ENCODE measurements at places on chromosomes 11 and 22. TPM values are rescaled to one million over a fixed set of nuclear protein-coding genes. Genes with fewer than 3 reads are reported as not detected.
A peak's percentile ranks its signal among the peaks of the same experiment; 100 is the strongest.

KCNJ11 gene
- not detected for total RNA-seq

DNA sequence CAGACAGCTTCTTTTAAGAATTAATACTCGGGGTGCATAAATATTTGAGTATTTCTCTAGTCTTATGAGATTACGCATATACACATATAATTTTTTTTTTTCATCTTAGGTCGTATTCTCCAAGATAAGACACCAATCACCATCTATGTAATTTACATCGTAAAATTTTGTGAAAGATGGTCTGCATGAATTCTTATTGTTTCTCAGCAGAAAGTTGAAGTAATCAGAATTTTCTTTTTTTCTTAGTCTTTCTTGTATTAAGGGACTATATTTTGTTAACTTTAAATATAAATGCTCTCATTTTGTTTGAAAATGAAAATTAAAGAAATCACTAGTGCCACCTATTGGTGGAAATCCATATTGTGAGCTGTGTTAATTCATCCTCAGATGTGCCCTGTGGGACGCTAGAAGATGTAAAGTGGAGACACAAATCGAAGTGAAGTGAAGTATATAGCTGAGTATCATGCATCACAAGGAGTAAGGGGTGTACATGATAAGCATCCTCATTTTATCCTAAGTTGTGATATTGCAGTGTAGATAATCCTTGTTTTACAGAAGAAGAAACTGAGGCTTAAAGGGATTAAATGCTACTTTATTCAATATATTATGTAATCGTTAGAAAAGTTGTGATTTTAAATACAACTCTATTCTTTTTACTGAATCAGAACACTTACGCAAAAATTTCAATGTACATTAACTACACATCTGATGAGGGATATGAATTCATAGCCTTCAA is 2084.3 kb downstream of the LRRC4C start:
- no peak overlapping the region for H3K4me3 ChIP-seq
- DNase-seq, result no peak
- H3K36me3 ChIP-seq, result no peaks in the 10 kb centered on the region
- no peaks in the 10 kb centered on the region for H3K4me1 ChIP-seq

DNA sequence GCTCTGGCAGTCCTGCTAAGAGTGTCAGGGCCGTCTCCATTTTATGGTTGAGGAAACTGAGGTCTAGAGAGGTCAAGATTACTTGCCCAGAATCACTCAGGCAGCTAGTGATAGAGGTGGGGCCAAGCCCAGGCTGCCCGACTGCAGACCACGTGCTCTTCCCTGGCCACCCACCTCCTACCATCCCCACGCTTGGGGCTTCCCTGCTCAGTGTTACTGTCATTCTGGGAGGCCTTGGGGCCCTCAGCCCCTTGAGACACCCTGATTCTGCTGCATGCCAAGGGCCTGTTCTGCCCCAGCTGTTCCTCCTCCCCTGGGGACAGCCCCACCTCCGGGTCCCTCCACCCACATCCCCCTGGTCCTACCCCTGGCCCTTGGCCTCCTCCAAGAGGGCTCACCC is 17.2 kb upstream of the TAB1 start:
- no peak overlapping the region for H3K27ac ChIP-seq
- H3K36me3 ChIP-seq, result no peaks in the 10 kb centered on the region
- H3K27me3 ChIP-seq, result peaks cover 3% of the 10 kb centered on the region
- H3K4me1 ChIP-seq, result no peaks in the 10 kb centered on the region
- peak; percentile 75 for DNase-seq
- H3K4me3 ChIP-seq, result no peak overlapping the region

DNA sequence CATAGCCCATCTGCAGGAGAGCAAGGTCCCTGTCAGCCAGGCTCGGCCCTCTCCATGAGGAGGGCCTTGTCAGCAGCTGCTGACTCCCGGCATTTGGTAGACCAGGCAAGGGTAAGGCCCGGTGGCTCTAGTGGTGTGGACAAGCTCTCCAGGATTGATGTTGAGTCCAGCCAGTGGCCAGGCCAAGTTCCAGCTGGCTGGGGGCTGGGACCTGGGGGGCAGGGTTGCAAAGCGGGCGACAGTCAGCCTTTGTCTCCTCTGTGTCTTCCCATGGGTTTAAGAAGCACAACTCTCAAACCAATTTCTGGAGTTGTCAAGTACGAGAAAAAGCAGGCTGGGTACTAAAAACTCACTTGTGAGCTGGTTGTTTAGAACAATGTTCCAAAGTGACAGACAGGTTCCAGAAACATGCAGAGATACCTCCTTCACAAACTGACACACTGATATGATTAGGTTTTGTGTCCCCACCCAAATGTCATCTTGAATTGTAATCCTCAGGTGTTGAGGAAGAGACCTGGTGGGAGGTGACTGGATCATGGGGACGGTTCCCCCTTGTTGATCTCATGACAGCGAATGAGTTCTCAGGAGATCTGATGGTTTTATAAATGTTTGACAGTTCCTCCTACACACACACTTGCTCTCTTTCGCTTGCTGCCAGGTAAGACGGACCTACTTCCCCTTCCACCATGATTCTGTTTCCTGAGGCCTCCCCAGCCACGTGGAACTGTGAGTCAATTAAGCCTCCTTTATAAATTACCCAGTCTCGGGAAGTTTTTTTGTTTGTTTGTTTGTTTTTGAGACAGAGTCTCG is 52.3 kb upstream of the SERPIND1 start:
- peaks cover 5% of the 10 kb centered on the region for H3K4me1 ChIP-seq
- no peak overlapping the region for H3K4me3 ChIP-seq
- no peaks in the 10 kb centered on the region for H3K36me3 ChIP-seq
- H3K27ac ChIP-seq, result no peak overlapping the region

TRPM5 gene
- under 0.01 TPM for total RNA-seq

LGR4 gene
- 56.1 TPM for total RNA-seq

ZPR1 gene
- total RNA-seq, result 27.1 TPM

- DNase-seq, result peak; percentile 98
- H3K36me3 ChIP-seq, result no peaks in the 10 kb centered on the region
- peak within 1 kb of the TSS; percentile 89 for H3K4me3 ChIP-seq
- no peak within 1 kb of the TSS for H3K27ac ChIP-seq
Observed at GRCh38 chr22:50562523-50563412, at the start of gene SYCE3. Gene SYCE3, minus strand, starts transcription at chr22:50562919. Its CDS starts 6,514 bp downstream, at chr22:50556405.

DNA sequence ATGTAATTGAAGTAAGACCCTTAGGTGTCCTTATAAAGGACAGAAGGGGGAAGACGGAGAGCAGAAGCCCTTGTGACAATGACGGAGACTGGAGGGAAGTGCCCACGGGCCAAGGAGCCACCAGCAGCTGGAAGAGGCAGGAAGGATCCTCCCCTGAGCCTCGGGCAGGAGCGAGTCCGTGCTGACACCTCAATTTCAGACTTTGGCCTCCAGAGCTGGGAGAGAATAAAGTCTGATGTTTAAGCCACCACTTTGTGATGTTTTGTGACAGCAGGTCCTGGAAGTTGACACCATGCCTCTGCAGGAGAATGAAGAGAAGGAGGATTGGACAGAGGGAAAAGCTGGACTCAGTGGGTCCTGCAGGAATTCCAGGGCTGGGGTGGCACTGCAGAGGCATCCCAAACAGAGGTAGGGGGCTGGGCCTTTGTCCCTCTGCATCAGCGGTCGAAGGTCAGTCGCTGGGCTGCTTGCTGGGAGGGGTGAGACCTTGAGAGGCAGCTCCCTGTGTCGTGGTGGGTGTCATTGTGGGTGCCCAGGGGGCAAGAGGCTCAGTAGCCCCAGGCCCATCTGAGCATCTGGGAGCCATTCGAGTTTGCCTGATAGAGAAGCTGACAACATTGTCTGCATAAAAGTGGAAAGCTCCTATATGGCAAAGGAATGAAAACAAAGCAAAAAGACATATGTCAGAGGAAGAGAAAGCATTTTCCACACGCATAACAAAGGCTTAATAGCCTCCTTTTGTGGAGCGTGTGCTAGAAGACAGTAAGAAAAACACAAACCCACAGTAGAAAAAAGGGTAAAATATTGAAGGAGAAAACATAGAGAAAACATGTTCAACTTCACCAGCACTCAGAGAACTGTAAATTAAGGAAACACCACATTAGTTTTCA is 68.8 kb downstream of the RTL6 start:
- no peaks in the 10 kb centered on the region for H3K36me3 ChIP-seq
- no peak overlapping the region for H3K4me3 ChIP-seq
- peaks cover 17% of the 10 kb centered on the region for H3K27me3 ChIP-seq
- DNase-seq, result peak; percentile 48
- no peaks in the 10 kb centered on the region for H3K4me1 ChIP-seq

DNA sequence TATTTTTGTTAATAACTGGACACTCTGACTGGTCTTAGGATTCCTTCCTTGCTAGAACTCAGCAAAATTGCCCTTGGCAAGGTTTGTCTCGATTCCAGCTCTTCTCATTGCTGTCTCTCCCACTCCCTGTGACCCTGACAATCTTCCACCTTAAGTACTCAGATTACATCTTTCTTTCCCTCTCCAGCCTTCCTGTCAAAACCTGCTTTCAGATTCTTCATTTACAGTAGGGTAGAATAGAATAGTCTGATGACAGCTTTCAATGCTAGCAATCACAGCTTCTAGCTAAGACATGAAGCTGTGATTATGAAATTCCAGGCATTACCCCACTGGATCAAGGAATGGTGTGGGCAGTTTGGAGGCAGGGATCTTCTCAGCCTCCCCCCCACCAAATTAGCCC is 39.2 kb upstream of the LMO2 start:
- H3K27me3 ChIP-seq, result peaks cover 21% of the 10 kb centered on the region
- no peak overlapping the region for H3K4me3 ChIP-seq
- peaks cover 7% of the 10 kb centered on the region for H3K4me1 ChIP-seq
- no peak for DNase-seq
- no peaks in the 10 kb centered on the region for H3K36me3 ChIP-seq

- H3K27ac ChIP-seq, result no peak overlapping the region
- no peaks in the 10 kb centered on the region for H3K36me3 ChIP-seq
- no peaks in the 10 kb centered on the region for H3K27me3 ChIP-seq
- no peak for DNase-seq
Observed at GRCh38 chr11:3903207-3903896, 47.9 kb downstream of the STIM1 start.

DNA sequence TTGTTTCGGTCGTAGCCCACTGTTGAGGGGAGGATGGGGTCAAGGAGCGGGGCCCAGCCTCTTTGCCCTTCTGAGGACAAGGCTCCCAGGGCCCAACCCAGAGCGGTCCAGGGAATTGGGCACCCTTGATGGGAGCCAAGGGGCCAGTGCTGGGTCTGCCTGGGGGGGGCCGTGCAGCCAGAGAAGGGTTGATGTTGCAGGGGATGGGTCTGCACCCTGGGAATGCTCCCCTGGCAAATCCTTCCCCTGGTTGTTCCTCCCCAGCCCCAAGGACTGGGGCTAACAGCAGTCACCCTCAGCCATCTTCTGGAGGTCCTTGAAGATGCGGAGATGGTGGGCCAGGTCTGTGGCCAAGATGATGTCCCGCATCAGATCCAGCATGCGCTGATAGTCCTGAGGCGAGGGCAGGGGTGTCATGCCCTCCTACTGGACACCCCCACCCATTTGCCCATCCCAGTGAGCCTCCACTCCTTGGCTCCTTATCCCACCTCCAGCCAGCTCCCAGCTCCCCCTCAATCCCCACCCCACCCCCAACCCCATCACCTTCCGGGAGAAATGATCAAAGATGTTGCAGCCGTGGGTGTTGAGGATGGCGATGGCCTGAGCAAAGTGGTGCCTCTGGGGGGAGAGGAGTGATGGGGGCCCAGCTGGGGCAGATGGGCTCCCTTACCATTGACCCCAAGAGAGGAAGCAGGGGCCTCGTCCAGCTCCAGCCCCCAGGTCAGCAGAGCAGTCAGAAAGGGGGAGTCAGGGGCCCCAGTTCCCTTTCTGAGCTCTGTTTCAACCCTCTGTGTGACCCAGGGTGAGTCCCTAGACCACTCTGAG is 95.0 kb downstream of the PDE2A start:
- peaks cover 28% of the 10 kb centered on the region for H3K27me3 ChIP-seq
- DNase-seq, result peak; percentile 80
- no peaks in the 10 kb centered on the region for H3K36me3 ChIP-seq
- H3K27ac ChIP-seq, result no peak overlapping the region
- H3K4me1 ChIP-seq, result no peaks in the 10 kb centered on the region

SGSM1 gene
- total RNA-seq, result not detected

GRCh38 chr11:72257570-72257969 is 13.6 kb upstream of the PHOX2A start:
- DNase-seq, result no peak
- no peaks in the 10 kb centered on the region for H3K4me1 ChIP-seq
- no peaks in the 10 kb centered on the region for H3K36me3 ChIP-seq
- no peak overlapping the region for H3K27ac ChIP-seq
- no peak overlapping the region for H3K4me3 ChIP-seq

XRRA1 gene
- 8.0 TPM for total RNA-seq

OR51E1 gene
- not detected for total RNA-seq

DNA sequence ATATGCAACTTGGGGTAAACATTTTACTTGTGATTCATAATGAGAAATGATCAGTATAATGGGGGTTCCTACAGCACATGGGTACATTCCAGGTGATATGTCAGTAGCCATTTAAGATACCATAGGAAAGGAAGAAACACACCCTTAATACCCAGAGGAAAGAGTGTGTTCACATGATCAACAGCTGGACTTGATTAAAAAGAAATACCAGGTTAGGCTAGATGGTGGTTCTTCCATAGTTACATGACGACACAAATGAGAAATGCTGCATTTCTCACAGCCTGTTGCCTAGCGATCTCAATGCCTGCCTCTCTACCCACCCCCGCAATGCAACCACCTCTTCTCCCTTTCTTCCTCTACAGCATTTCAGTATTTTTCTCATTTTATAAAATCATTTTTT is 96.8 kb downstream of the TTC28 start:
- H3K27me3 ChIP-seq, result no peaks in the 10 kb centered on the region
- H3K4me1 ChIP-seq, result peaks cover 13% of the 10 kb centered on the region
- H3K36me3 ChIP-seq, result no peaks in the 10 kb centered on the region
- H3K27ac ChIP-seq, result peak overlapping the region; percentile 55

GRCh38 chr22:22462813-22463567 is 45.6 kb downstream of the ZNF280B start:
- H3K4me3 ChIP-seq, result no peak overlapping the region
- H3K36me3 ChIP-seq, result no peaks in the 10 kb centered on the region
- H3K27ac ChIP-seq, result no peak overlapping the region
- no peak for DNase-seq
- no peaks in the 10 kb centered on the region for H3K4me1 ChIP-seq

DNA sequence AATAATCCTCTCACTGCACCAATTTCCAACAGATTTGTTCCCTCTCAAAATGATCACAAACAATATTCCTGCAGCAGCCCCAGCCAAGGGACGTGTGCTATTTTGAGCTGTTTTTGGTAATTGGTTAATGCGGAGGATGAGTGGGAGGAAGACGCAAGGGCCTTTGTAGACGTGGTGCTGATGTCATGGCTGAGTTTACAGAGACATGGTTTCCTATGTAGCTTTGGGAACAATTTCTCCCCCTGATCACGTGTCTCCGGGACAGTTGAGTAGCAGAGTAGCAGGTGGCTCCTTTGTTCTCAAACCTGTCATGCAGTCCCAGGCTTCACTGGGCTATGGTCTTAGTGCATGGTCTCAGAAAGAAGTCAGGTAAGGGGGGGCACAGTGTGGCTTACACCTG is 183.2 kb upstream of the NECTIN1 start:
- H3K4me3 ChIP-seq, result no peak overlapping the region
- no peaks in the 10 kb centered on the region for H3K36me3 ChIP-seq
- no peaks in the 10 kb centered on the region for H3K4me1 ChIP-seq
- no peak for DNase-seq
- H3K27ac ChIP-seq, result no peak overlapping the region

- H3K4me1 ChIP-seq, result no peaks in the 10 kb centered on the region
- H3K27ac ChIP-seq, result no peak overlapping the region
- H3K36me3 ChIP-seq, result no peaks in the 10 kb centered on the region
- peak; percentile 68 for DNase-seq
- no peak overlapping the region for H3K4me3 ChIP-seq
Observed at GRCh38 chr11:119661226-119661625, 67.8 kb downstream of the NECTIN1 start.

GRCh38 chr11:76114238-76114637 is 92.1 kb downstream of the WNT11 start:
- H3K27ac ChIP-seq, result no peak overlapping the region
- no peaks in the 10 kb centered on the region for H3K36me3 ChIP-seq
- no peak for DNase-seq
- H3K27me3 ChIP-seq, result no peaks in the 10 kb centered on the region

All from osteoblast (primary cell).